ENCODE measurements at places on chromosomes 1 and 21.

DNA sequence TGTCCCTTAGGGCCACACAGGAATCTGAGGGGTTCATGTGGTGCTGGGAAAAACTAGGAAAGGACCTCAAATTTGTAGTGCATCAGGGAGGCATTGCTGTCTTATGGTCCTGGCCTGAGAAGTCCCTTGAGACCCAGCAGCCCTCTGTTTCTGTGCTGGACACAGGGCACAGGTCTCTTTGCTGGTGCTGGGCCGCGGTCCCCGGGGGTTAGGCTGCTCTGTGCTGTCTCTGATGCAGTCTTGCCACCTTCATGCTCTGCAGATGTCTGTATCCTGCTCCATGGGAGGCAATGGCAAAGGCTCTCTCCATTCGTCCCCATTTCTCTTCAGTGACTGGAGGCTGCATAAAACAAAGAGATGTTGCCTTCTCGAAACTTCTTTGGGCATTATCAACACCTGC, 13.0 kb downstream of the EDARADD start:
- DNase-seq: no peak

- no peak for DNase-seq
Measured at GRCh38 chr21:30962013-30962412, 76.3 kb downstream of the KRTAP19-8 start.

DNA sequence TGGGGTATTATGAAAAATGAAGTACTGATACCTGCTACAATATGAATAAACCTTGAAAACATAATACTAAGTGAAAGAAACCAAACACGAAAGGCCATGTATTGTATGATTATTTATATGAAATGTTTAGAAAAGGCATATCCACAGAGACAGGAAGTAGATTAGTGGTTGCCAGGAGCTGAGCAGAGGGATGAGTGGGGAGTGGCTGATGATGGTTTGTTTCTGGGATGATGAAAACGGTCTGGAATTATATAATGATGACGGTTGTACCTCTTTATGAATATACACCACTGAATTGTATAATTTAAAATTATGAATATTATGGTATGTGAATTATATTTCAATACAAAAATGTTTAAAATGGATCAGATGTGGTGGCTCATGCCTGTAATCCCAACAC, 63.8 kb upstream of the MPC2 start:
- DNase-seq: no peak

- DNase-seq: no peak
Measured at GRCh38 chr1:242754125-242754524, 229.6 kb upstream of the PLD5 start.

- DNase-seq: no peak
Measured at GRCh38 chr1:195113471-195113870, 1494.8 kb downstream of the KCNT2 start.

DNA sequence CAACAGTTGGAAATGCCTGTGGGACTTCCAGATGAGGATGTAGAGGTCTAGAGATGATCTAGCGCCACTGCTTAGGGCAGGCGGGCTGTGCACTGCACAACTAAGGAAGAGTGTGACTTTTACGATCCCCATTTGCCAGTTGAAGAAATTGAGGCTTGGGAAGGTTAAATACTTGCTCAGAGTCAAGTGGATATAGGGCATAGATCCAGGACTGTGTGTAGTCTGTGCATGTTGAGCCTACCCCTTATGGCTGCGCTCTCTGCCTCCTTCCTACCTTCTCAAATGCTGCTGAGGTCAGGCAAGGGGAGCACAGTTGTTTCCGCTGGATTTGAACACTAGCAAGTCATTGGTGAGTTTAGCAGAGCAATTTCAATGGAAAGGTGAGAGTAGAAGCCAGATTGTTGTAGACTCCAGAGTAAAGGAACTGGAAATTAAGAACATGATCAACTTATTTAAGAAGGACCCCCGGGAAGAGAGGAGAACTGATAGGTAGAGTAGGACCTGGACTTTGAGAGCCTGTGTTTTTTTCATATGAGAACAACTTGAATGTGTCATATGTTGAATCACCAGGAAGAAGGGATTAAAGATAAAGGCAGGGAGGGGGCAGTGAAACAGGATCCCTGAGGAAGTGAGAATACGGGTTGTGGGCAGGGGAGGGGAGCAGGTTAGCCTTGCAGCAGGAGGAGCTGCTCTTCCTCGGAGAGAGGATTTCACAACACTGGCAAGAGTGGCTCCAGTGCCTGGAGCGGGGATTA, 2.7 kb downstream of the CAPN2 start:
- peak; percentile 71 for DNase-seq

DNA sequence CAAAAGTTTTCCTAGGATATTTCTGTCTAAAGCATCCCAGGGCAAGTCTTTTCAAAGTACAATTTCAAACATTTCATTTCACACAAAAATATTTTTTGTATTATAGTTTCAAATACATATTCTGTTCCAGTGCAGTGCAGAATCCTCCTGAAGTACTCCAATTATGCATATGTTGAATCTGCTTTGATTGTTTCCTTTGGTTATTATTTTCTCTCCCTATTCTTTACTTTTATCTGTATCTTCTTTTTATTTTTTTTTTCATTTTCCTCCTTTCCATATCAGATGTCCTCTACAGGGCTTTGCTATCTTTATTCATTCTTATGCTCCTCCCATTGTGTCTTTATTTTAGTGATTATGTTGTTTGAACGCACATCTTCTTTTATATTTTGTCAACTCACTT, 274.8 kb downstream of the DPYD start:
- DNase-seq: no peak

DNA sequence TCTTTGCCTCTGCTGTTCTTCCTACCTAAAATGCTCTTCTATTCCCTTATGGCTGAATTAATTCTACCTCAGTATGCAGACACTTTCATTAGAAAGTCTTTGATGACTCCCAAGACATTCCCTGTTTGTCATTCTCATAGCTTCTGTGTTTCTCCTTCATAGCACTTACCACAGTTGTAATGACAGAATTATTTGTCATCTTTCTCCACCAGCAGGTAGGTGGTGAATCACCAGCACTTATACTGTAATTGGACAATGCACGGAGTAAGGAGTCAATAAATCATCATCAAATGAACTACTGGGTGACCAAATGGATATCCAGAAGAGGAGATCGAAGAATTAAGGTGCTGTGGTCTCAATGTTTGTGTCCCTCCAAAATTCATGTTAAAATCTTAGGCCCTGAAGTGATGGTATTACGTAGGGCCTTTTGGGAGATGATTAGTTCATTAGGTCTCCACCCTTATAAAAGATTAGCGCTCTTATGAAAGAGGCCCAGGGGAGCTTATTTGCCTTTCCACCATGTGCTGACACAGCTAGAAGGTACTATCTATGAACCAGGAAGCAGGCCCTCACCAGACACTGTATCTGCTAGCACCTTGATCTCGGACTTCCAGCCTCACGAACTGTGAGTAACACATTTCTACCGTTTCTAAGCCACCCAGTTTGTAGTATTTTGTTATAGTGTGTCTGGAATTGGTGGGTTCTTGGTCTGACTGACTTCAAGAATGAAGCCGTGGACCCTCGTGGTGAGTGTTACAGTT, 2.4 kb upstream of the CCT8 start:
- no peak for DNase-seq

- DNase-seq: no peak
Measured at GRCh38 chr1:29934255-29934772, 698.0 kb downstream of the PTPRU start.

DNA sequence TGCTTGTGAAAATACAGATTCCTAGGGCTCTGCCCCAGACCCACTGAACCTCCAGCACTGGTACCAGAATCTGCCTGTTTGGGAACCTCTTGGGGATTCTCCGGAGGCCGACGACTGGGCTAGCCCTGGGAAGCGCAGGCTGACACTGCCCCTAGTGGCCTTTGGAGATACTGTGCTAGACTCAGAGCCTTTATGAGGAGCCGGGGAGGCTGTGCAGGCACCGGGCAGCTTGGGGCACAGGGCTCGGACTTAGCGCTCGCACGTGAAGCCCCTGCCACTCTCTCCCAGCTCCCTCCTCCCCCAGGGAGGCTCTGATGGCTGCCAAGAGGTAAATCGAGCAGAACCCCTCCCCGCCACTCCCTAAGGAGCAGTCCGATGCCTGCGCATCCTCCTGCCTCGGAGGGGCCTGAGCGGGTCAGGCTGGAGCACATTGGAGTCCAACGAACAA, 144.6 kb upstream of the TNR start:
- DNase-seq: peak; percentile 94

DNA sequence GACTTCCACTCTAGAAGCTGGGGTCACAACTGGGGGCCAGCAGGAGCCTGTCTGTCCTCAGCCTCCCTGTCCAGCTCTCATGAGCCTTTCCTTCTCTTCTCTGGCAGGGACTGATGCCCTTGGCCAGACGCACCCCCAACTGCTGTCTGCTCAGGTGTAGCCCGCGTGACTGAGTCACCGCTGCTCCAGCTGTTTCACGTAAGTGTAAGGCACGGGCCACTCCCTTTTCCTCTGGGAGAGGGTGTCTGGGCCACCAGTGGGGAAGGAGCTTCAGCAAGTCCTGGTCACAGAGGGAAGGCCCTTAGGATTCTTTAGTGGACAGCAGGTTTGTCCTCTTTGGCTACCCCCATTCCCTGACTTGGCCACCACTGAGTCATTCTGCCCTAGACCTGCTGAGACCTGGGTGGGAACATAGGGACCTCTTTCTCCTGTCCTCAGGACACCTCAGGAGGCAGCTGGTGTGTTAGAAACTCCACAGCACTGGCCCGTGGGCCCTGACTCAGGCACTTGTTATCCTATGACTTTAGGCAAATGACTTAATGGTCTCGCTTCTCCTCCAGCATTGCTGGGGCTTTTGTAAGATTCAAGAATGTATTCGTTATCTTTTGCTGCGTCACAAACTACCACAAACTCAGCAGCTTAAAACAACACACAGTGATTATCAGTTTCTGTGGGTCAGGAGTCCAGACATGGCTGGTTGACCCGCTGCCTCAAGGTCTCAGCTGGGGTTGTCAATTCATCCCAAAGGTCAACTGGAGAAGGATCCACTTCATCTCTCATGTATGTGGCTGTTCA, 64.8 kb downstream of the FAM163A start:
- DNase-seq: no peak

DNA sequence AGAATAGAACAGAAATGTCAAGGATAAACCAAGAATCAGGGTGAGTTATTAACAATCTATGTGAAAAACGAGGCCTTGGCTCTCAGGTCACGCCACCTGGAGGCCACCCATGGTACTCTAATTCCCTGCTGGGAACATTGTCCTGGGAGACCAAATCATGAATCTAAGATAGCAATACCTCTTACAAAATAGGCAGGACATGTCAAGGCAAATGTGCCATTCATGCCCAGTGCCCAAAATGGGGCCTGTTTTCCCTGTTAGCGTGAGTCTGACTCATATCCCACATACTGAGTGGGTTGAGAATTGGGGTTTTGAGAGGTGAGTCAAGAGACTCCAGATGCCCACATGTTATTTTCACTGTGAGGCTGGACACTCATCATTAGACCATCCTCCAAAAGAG, 380.8 kb downstream of the HHIPL2 start:
- DNase-seq: peak; percentile 23

DNA sequence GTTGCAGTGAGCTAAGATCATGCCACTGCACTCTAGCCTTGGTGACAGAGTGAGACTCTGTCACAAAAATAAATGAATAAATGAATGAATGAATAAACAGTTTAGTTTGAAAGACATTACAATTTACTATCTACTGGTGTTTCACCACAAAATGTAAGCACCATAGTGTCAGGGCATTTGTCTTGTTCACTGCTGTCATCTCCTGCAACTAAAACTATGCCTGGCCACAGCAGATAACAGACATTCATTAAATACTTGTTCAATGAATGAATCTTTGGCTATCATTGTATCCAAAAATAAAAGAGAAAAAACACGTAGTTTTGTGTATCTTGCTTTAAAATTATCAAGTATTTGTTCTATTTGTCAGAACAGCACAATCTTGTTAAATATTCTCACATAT, 32.5 kb downstream of the SASS6 start:
- no peak for DNase-seq

DNA sequence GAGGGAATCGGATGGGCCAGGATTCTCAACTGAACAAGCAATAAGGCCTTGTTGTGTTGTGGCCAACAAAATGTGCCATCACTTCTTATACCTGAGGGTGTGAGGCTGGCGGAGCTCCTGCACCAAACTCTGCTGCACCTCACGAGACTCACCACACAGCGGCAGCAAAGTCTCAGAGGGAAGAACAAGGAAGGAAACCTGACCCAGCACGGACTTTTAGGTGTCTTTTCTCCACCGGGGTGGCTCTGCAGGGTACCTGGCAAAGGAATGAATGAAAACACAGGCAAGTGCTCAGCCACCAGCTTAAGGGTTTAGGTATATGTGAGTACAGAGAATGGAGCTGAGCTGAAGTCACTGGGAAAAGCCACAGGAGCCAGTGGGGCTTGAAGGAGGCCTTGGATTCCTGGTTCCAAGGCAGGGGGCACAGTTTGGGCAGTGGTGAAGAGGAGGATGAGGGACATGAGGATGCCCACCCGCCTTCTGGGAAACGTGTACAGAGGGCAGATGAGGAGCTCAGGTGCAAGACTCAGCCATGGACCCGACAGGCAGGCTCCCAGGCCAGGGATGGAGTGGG, 31.1 kb upstream of the HSD3B1 start:
- DNase-seq: peak; percentile 87

DNA sequence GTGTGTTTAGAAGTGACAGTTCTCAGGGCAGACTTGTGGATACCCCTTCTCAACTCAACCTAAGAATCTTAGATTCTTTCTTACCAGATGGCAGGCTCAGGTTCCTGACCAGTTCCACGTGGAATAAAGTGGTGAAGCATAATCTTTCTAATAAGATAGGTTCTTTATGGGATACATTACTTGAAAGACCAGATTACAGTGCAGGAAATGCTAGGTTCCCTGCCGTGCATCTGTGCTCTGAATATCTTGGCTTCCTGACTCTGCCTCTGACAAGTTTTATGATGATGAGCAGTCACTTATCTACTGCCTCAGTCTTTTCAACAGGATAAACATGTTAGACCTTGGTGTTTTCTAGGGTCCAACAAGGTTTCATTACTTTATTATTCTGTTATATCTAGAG, 207.9 kb upstream of the CACYBP start:
- DNase-seq: no peak

DNA sequence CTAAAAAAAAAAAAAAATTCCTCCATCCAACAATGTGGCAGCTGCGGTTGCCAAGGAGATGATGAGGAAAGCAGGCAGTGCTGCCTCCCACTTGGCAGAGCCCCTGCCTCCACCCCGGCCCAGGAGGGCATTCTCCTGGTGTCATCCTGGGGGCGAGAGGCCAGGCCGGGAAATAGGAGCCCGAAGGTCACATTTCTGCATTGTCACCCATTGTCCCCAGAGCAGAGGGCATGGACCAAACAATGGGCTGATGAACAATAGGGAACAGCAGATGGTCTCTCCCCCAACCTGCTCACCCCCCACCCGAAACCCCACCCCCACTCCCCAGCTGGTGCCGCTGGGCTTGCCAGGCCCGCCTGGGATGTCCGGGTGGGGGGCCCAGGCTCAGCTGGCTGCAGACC, 37.3 kb downstream of the CAMK2N1 start:
- no peak for DNase-seq

Data from ELF-1 (cell line).